RPMI7951 (cell line): ENCODE measurements at places on chromosomes 3 and 15.
A peak's percentile ranks its signal among the peaks of the same experiment; 100 is the strongest.

DNA sequence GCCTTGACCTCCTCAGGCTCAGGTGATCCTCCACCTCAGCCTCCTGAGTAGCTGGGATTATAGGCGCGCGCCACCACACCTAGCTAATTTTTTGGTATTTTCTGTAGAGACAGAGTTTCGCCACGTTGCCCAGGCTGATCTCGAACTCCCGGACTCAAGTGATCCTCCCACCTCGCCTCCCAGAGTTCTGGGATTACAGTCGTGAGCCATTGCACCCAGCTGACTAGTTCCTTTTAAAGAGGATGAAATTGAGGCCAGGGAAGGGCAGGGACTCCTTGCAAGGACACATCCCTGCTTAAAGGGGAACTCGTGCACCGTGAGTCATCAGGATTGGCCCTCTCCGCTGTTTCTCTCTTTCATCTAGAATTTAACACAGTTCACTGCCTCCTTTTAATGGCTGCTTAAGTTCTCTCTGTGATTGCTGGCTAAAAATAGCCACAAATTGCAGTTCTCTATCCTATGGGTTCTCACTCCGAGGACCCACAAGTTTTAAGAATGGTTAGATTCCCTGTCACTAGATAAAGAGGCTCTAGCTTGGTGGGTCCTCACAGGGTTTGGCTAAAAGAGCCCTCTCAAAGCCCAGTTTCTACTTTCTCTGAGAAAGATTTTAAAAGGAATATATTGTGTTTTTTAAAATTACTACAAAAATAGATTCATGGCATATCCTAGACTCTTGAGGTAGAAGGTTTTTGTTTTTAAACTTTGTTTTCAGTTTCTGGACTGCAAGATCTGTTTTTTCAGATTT, 1.4 kb downstream of the CRTAP start:
- DNase-seq: peak; percentile 96

- DNase-seq: no peak
Measured at GRCh38 chr3:177340243-177340830, 143.1 kb upstream of the TBL1XR1 start.

DNA sequence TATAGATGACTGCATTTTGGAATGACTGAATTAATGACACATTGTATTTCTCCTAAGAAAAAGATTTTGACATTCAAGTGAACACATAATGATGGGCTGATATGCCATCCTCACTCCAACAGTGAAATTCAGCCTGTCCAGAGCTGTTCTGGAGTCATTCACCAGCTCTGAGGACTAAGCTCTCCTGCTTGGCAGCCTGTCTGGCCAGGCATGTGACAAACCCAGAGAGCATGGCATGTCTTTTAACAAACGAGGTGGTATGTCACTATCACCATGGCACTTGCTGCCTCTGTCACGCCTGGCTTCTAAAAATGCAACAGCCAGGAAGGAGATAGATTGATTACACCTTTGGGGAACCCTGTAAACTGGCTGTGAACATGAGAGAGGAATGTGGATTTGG, 1.4 kb downstream of the ACTC1 start:
- no peak for DNase-seq

DNA sequence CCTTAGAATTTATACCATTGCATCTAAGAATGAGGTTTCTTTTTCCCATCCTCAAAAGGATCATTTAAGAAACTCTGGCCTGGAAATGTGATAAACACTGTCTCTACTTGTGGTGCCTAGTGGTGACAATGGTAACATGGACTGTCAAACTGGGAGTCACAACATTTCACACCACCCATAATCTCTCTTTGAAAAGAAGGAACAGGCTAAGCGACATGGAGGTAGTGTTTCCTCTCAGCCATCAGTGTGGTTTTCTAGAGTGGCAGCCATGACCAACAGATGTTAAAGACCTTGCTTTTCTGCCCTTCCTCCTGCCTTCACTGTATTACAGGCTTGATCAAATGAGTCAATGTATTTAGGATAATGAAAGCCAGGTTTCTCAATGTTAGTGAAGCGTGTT, 283.1 kb upstream of the STAC start:
- DNase-seq: no peak

DNA sequence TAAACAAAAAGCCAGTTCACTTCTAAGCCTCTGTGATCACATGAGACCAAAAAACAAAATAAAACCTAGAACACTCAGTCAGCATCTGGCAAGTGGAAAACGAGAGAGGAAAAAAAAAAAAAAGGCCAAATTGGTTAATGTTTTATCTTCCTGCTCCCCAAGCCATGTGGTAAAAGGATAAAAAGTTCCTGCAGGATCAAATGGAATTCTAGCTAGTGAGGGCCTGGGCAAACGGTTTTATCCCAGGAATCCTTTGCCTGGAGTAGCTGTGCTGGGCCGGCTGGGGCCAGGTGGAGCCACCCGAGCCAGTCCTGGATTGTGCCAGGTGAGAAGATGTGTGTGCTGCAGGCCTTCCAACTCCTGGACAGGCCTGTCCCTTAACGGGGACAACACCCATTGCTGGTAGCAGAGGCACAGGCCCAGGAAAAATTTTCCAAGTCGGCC, 13.2 kb downstream of the SMAD6 start:
- DNase-seq: no peak

GRCh38 chr3:42680806-42681205, 4.5 kb upstream of the KLHL40 start:
- DNase-seq: no peak

GRCh38 chr15:61936528-61937195, 123.6 kb downstream of the VPS13C start:
- no peak for DNase-seq

GRCh38 chr3:45790596-45790995, 5.7 kb downstream of the SLC6A20 start:
- DNase-seq: peak; percentile 41

DNA sequence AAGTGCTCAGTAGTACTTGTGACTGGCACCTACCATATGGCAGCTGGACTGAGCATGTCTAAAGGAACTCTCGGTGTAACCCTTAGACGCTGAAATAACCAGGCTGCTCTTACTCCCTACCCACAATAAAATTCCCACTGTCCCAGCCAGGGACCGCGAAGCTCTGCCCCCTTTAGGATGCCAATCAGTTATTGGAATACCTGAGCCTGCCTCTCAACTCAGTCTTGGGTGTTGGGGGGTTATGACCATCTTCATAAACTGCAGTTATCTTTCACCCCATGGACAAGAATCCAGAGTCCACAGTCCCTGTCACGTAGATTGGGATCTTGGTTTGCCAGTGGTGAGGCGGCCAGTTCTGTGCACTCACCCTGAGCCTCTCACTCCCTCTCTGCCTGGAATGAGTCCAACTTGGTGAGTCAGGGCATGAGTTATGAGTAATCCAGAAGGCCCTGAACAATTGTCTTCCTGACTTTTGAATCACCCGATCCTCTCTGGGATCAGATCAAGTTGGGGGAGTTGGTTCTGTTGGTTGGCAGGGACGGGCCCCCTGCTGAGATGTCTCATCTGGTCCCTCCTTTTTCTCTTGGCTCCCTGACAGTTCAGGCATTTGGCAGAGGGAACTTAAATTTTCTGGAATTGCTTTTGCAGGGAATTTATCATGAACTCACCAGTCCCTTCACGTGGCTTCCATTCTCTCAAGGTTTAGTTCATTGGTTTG, 120.1 kb upstream of the UBE2E1 start:
- peak; percentile 100 for DNase-seq
